ENCODE measurements at places on chromosomes 4 and X. TPM values are rescaled to one million over a fixed set of nuclear protein-coding genes. Genes with fewer than 3 reads are reported as not detected.

The SUPT20HL1 gene
- total RNA-seq: not detected

The FAM149A gene
- 0.13 TPM for total RNA-seq

The P2RY4 gene
- not detected for total RNA-seq

The TET2 gene
- total RNA-seq: 7.0 TPM

The HPGDS gene
- not detected for total RNA-seq

The SMIM10L2A gene
- 0.36 TPM for total RNA-seq

The SHROOM4 gene
- 0.13 TPM for total RNA-seq

The ESX1 gene
- total RNA-seq: 2.8 TPM

The IL21 gene
- total RNA-seq: not detected

The RAPGEF2 gene
- total RNA-seq: 17.6 TPM

The RTL9 gene
- not detected for total RNA-seq

The HCCS gene
- 32.7 TPM for total RNA-seq

The JAKMIP1 gene
- not detected for total RNA-seq

The PITX2 gene
- total RNA-seq: 0.44 TPM

The AKAP14 gene
- 0.28 TPM for total RNA-seq

The CLIC2 gene
- total RNA-seq: 0.80 TPM

The GPRASP1 gene
- 5.0 TPM for total RNA-seq

The CCDC158 gene
- total RNA-seq: 0.28 TPM

The AFF2 gene
- 0.05 TPM for total RNA-seq

The ADGRG4 gene
- total RNA-seq: not detected

The RENBP gene
- 0.62 TPM for total RNA-seq

The GLOD5 gene
- not detected for total RNA-seq

The CXCL11 gene
- total RNA-seq: not detected

The LNX1 gene
- 0.18 TPM for total RNA-seq

The DCAF4L1 gene
- 0.13 TPM for total RNA-seq

The F8A3 gene
- 0.54 TPM for total RNA-seq

The NHSL2 gene
- 0.36 TPM for total RNA-seq

The METAP1 gene
- total RNA-seq: 51.9 TPM

The P2RY8 gene
- total RNA-seq: 0.18 TPM

The ALB gene
- total RNA-seq: 21.3 TPM

The HTN3 gene
- total RNA-seq: not detected

All from Panc1 (cell line).